A549 treated with AZD2906 at 1 μM for 4 hours (cell line): ENCODE measurements at places on chromosomes 7 and 10. TPM values are rescaled to one million over a fixed set of nuclear protein-coding genes. Genes with fewer than 3 reads are reported as not detected.

SPDYE11 gene
- total RNA-seq, result not detected in 5 replicates

NPSR1 gene
- total RNA-seq, result not detected in 5 replicates

MYH16 gene
- total RNA-seq, result 0.27 to 0.41 TPM (median 0.34 TPM) in 5 replicates

PANK1 gene
- total RNA-seq, result 5.3 to 6.5 TPM (median 5.9 TPM) in 5 replicates

OR6B1 gene
- not detected in 5 replicates for total RNA-seq

TYW1 gene
- 12.9 to 15.7 TPM (median 13.6 TPM) in 5 replicates for total RNA-seq

BLNK gene
- 0.06 TPM in 1 of 5 replicates, not detected in the others for total RNA-seq

GJD4 gene
- total RNA-seq, result not detected in 5 replicates

KLHDC10 gene
- total RNA-seq, result 9.5 to 13.7 TPM (median 13.0 TPM) in 5 replicates

OR2A12 gene
- not detected in 5 replicates for total RNA-seq

GNAT3 gene
- not detected in 5 replicates for total RNA-seq

CLDN4 gene
- total RNA-seq, result 3.4 to 5.2 TPM (median 4.5 TPM) in 5 replicates

SLC26A5 gene
- not detected in 5 replicates for total RNA-seq

RBM20 gene
- total RNA-seq, result 3.3 to 4.3 TPM (median 3.8 TPM) in 5 replicates

CRPPA gene
- 0.51 to 0.65 TPM (median 0.60 TPM) in 5 replicates for total RNA-seq

FOXI2 gene
- not detected in 5 replicates for total RNA-seq

MYL10 gene
- not detected in 5 replicates for total RNA-seq

TUBB8 gene
- total RNA-seq, result 0.05 to 0.12 TPM (median 0.07 TPM) in 3 of 5 replicates, not detected in the others

GRB10 gene
- total RNA-seq, result 53.8 to 57.6 TPM (median 55.7 TPM) in 5 replicates

LIPJ gene
- total RNA-seq, result not detected in 5 replicates

ACTA2 gene
- total RNA-seq, result 17.2 to 21.9 TPM (median 18.9 TPM) in 5 replicates

TAS2R5 gene
- total RNA-seq, result 0.28 to 0.44 TPM (median 0.36 TPM) in 5 replicates

PTPRE gene
- 3.5 to 5.3 TPM (median 5.2 TPM) in 5 replicates for total RNA-seq

SRGN gene
- 93.8 to 136 TPM (median 99.6 TPM) in 5 replicates for total RNA-seq

NCAPG2 gene
- 33.2 to 41.3 TPM (median 37.9 TPM) in 5 replicates for total RNA-seq

ZNF853 gene
- total RNA-seq, result 1.9 to 2.8 TPM (median 2.5 TPM) in 5 replicates

PDLIM1 gene
- 259 to 293 TPM (median 284 TPM) in 5 replicates for total RNA-seq

NRG3 gene
- total RNA-seq, result not detected in 5 replicates

LDB3 gene
- 0.08 to 0.24 TPM (median 0.16 TPM) in 5 replicates for total RNA-seq

FXYD4 gene
- not detected in 5 replicates for total RNA-seq

NODAL gene
- total RNA-seq, result not detected in 5 replicates

DNAH11 gene
- 0.10 to 0.33 TPM (median 0.16 TPM) in 5 replicates for total RNA-seq

FRMD4A gene
- 2.9 to 4.0 TPM (median 3.5 TPM) in 5 replicates for total RNA-seq

C7orf33 gene
- not detected in 5 replicates for total RNA-seq

CYP26C1 gene
- total RNA-seq, result not detected in 5 replicates

FAM25G gene
- 0.73 to 1.2 TPM (median 0.90 TPM) in 4 of 5 replicates, not detected in the other for total RNA-seq

LRRD1 gene
- not detected in 5 replicates for total RNA-seq

OR2A1 gene
- not detected in 5 replicates for total RNA-seq

AKR1D1 gene
- total RNA-seq, result 0.03 to 0.09 TPM (median 0.05 TPM) in 3 of 5 replicates, not detected in the others

C10orf95 gene
- 0.10 to 0.19 TPM (median 0.12 TPM) in 4 of 5 replicates, not detected in the other for total RNA-seq

AOAH gene
- 0.09 TPM in 1 of 5 replicates, not detected in the others for total RNA-seq

TFEC gene
- 0.01 to 0.07 TPM (median 0.07 TPM) in 3 of 5 replicates, not detected in the others for total RNA-seq

CNPY1 gene
- total RNA-seq, result not detected in 5 replicates

UTF1 gene
- not detected in 5 replicates for total RNA-seq

ANLN gene
- 55.7 to 91.1 TPM (median 63.6 TPM) in 5 replicates for total RNA-seq

HOXA9 gene
- total RNA-seq, result 0.37 to 0.89 TPM (median 0.53 TPM) in 5 replicates

PTF1A gene
- not detected in 5 replicates for total RNA-seq

IDI2 gene
- 0.05 to 0.10 TPM (median 0.09 TPM) in 3 of 5 replicates, not detected in the others for total RNA-seq

SLC16A12 gene
- 0.45 to 1.2 TPM (median 0.93 TPM) in 5 replicates for total RNA-seq

PIP gene
- 0.16 to 0.41 TPM (median 0.29 TPM) in 3 of 5 replicates, not detected in the others for total RNA-seq

GHRHR gene
- 0.10 TPM in 1 of 5 replicates, not detected in the others for total RNA-seq

LRRC18 gene
- total RNA-seq, result not detected in 5 replicates

AUTS2 gene
- 3.1 to 4.1 TPM (median 3.8 TPM) in 5 replicates for total RNA-seq

MUC12 gene
- total RNA-seq, result 12.5 to 23.4 TPM (median 19.2 TPM) in 5 replicates

RNF32 gene
- 0.58 to 1.5 TPM (median 1.3 TPM) in 5 replicates for total RNA-seq

MPP7 gene
- total RNA-seq, result 0.11 to 0.44 TPM (median 0.24 TPM) in 5 replicates

RBP3 gene
- total RNA-seq, result not detected in 5 replicates

RGR gene
- total RNA-seq, result not detected in 5 replicates

AKR1C8 gene
- 0.08 to 0.25 TPM in 2 of 5 replicates, not detected in the others for total RNA-seq
